ENCODE measurements at places on chromosomes 7 and 10.

GRCh38 chr10:34031400-34031799 is 696.9 kb upstream of the NRP1 start:
- no peak for DNase-seq

DNA sequence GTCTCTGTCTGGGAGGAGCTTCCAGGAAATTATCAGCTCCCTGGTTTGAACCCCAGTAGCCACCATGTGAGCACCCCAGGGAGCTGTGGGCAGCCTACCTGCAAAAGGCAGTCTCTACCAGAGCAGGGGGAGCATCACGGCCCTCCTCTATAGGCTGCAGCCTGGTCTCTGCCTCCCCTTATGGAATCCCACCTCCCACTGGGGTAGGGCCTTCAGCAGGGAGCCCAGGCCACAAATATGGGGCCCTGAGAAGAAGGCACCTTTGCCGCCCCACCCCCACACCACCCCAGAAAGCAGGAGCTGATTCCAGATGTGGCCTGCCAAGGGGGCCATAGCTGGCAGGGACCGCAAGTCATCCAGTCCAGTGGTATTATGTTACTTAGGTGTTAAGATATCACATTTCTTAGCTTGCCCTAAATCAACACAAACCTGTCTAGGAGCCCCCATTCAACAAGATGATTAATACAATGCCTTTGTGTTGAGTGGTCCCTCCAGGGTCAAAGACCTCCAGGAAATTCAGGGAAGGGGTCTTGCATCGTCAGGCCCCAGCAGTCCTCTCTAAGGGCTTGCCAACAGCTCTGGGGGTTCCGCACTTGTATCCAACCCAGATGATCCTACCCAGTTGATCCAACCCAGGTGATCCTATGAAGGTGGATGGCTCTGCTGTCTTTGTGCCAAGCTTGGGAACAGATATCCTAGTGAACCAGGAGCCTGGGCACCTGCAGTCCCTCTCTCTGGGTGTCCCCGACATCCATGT is 114.9 kb downstream of the OAT start:
- DNase-seq = no peak

DNA sequence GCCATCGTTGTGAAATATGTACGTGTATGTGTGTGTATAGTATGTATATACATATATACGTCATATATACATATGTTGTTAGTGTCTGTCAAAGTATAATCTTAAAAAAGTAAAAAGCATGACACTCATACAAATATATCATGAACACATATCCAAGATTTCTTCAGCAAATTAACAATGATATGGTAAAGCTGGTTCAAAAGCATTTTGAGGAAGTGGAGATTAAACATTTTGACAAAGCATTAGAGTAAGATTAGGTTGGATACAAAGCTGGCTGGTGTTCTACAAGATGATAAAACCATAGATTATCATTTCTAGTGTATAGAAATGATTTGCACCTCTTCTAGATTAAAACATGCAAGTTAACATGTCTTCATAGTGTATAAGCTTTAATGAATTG is 771 bp upstream of the NUDCD3 start:
- DNase-seq = no peak

DNA sequence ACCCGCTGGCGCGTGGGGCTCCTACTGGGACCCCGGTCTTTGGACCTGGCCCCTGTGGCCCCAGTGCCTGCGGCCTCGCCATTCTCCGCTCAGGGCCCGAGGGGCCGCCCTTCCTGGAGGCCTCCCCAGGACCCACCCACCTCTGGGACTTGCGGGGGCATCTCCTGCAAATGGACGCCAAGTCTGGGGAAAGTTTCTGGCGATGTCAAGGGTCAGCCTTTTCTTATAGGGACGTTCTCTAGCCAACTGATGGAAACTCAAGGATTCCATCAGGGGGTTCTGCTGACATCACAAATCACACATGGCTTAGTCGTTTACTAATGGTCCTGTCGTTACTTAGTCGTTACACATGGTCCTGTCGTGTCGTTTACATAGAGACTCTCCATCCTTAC is 57.7 kb upstream of the RHOBTB1 start:
- no peak for DNase-seq

DNA sequence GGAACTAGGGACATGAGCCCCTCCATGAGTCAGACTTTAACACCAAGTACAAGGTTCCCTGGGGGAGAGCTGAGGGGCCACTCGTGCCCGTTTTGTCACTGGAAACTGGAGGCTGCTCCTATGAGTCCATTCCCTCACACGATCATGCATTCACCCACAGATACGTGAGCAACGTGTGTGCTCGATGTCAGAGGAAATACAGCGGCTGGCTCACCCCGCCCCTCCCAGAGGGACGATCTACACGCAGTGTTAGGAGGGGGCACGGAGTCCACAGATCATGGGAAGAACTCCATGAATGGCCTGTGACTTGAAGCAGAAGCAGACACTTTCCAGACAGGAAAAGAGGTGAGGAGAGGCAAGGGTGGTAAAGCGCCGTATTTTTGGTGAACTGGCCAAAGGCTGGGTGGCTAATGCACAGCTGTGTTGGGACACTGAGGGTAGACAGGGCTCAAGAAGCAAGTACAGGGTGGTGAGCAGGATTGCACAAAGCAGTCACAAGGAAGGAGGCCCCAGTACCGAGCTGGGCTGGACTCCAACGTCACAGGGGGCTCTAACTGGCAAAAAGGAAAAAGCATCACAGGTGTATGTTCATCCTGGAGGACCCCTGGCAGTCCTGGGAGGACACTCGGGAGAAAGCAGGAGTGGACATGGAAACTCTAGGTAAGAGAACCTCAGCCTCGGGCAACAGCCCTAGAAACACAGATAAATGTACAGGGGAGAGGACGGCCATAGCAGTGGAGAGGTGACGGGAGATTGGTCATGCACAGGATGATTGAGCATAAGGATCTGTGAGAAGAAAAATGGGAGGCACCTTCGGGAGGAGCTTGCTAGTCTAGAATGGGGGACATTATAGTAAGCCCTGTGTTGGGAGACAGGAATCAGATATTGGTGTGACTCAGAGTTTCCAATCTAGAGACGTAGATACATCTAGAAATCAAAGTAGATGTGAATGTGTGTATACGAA is 41.2 kb downstream of the TNS3 start:
- no peak for DNase-seq

DNA sequence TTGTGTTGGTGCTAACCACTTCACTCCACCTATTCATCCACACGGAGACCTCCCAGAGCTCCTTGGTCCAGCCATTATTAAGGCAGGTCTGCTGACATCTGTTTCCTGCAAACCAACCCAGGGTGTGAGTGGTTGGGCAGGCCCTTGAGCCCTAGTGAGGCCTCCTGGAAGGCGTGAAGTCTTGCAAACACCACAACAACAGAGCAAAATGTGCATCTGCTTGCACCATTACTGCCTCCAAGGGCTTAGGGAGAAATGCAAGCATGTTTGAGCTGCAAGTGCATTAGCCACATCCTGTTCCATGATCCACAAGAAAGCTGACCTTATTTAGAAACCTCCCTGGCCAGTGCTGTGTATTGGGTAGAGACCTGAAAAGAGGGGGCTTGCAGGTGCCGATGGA is 325.5 kb downstream of the GRID1 start:
- no peak for DNase-seq

GRCh38 chr7:7564323-7564780 is 2.3 kb upstream of the MIOS start:
- DNase-seq = no peak

DNA sequence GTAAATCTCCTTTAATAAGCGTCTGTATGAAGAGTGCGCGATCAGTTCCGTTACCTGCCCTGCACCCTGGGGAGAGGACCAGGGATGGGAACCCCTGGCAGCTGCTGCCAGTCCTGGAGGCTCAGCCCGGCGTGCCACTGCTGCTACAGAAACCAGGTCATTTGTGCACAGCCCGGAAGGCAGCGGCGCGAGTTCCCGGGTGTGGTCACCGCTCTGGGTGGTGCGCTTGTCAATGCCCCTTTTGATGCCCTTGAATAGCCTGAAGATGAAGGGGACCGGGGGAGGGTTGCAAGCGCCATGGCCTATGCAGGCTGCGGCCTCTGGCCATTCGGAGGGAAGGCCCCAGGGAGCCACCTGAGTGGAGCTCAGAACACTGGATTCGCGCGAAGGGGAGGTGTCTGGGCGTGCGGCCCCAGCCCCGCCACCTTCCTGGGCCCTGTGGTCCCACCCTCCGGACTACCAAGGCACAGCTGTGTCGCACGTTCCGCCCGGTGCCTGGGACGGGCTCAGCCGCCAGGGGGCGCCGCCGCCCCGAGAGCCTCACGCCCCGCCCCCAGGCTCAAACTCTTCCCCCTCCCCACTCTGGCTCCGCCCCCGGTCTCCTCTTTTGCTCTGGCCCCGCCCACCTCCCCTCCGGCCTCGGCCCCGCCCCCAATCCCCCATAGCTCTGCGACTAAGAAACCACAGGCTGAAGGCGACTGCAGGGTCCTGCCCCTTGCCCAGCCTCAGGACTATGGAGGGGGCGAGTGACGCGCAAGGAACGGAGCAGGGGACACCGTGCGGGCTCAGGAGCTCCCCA is 16.5 kb downstream of the AP5Z1 start:
- DNase-seq = peak; percentile 60

DNA sequence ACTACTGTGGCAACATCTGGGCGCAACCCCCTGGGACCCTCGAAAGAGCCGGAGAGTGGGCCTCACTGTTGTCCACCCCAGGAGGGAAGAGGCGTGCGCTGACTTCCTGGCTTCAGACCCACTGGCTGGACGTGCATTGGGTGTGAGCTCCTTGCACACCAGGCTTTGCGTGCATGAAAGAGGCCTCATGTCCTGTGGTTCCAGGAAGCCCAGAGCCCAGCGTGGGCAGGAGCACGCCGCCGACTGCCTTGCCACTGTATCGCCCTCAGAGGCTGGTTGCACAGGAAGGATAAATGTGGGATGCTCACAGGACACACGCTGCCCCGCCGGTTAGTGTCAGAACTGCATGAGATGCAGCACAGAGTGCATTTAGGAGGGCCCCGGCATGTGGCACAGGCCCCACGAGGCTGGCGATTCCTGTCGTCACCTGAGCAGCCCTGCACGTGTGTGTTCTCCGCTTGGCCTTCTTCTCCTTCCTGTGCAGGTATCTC is 8.5 kb upstream of the JAKMIP3 start:
- DNase-seq = no peak

DNA sequence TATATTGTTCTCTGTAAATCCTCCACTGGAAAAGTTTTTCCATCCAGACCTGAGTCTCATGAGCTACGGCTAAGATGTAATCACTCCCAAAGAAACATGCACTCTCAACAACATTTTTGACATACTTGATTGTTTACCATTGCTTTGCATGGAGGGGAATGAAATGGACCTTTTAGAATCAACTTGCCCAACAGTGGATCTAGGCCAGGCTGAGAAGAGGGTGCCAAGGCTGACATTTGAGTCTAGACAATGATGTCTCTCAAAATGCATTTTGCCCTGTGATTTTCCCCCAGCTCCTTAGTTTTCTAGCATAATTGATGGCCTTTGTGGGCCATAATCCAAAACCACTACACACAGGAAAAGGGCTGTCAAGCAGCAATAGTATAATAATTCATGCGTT is 297.9 kb upstream of the KLF6 start:
- no peak for DNase-seq

DNA sequence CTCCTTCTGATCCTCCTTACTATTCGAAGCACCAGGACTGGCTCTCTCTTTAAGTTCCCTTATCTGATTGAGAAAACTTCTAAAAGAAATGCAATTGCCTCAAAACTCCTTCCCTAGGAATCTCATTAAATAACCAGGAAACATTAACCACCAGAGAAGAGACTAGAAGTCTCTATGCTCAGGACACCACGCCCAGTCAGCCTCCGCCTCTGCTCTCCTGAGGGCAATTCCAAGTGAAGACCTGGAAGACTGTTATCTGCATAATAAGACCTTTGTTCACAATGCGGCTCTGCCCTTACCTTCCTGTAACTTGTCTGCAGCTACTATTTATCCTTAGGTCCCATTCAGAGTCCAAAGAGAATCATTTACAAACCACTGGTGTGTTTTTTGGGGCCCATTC is 78.8 kb downstream of the ELMO1 start:
- no peak for DNase-seq

DNA sequence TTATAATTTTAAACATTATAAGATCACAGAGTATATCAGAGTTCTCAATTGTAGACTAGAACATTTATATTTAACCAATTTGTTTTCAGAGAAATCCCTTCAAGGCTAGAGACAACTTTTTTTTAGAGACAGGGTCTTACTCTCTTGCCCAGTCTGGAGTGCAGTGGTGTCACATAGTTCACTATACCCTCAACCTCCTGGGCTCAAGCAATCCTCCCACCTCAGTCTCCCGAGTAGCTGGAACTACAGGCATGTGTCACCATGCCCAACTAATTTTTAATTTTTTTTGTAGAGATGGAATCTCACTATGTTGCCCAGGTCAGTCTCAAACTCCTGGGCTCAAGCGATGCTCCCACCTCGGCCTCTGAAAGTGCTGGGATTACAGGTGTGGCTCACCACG is 15.3 kb downstream of the UCMA start:
- DNase-seq = no peak

GRCh38 chr10:94042001-94042833 is 48.5 kb downstream of the PLCE1 start:
- DNase-seq = no peak

DNA sequence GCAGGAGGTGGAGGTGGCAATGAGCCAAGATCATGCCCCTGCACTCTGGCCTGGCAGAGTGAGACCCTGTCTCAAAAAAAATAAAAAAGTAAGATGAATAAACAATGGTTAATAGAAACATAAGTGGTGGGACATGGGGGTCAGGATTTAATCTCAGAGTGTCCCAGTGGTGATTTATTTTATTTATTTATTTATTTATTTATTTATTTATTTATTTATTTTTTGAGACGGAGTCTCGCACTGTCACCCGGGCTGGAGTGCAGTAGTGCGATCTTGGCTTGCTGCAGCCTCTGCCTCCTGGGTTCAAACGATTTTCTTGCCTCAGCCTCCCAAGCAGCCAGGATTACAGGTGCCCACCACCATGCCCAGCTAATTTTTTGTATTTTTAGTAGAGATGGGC is 482.6 kb upstream of the GALNT17 start:
- no peak for DNase-seq

GRCh38 chr7:157635148-157635500 is 298.3 kb downstream of the DNAJB6 start:
- no peak for DNase-seq

DNA sequence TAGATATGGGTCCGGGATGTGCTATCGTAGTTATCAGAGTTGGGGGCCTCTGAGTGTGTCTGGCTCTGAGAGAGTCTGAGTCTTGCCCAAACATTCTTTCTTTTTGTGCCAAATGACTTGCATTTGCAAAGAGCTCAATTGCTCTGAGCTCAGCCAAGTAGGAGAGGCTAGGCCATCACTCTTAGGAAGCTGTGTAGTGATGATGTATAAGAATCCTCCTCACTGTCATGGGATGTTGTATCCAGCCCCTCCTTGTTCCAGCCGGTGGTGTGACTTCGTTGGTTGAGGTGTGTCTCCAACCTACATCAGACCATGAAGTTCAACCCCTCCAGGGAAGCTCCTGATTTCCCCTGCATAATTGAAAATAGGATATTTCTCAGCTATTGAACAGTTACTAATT is 97.5 kb upstream of the NPS start:
- no peak for DNase-seq

DNA sequence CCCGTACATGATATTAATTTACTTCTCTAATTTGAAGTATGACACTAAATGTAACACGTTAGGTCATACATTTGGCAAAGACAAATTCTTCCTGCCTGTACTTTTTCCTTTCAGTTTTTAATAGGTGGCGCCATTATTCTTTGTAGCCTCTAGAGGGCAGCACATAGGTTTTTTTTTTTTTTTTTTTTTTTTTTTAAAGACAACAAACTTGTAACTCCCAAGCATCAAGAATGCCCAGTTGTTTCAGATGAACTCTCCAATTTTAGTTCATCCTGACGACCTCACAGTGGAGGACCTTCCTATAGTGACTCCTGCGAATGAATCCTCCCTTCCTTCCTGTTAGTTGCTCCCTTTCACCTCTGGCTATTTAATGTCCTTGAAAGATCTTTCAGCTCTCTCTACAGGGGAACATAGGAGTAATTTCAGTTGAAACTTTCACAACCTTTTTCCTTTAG is 139.3 kb upstream of the HDAC9 start:
- DNase-seq = no peak
